Effector memory CD4-positive, alpha-beta T cell (primary cell): ENCODE measurements at places on chromosomes 1 and 21.

- no peak for DNase-seq
Observed at GRCh38 chr1:98289311-98289710, 368.5 kb upstream of the DPYD start.

GRCh38 chr1:61182049-61182448 lies 99.7 kb downstream of the NFIA start:
- no peak for DNase-seq

- no peak for DNase-seq
Observed at GRCh38 chr21:36030581-36031189, 29.6 kb downstream of the SETD4 start.

DNA sequence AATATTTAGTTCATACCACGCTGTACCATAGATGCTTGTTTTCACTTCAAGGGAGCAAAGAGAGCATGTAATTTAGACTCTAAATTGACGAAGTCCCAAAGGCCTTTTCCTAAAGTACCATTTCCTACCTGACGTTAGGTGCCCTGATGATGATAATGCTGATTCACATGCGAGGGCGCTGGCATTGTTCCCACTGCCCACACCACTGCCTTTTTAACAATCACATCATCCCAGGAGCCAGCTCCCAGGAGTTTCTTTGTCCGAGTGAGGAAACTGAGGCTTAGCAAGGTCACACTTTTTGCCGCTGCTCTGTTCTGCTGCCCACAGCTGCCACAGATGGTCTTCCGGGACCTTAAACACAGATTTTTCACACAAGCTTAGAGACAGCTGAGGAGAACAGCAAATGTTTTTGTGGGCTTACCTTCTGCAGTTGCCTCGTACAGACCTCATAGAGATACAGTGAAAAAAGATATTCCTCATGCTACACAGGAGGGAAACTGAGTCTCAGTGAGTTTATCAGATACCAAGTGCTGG lies 69.4 kb downstream of the EVA1C start:
- no peak for DNase-seq
